Germinal center (tissue), 1 donor: ENCODE measurements at places on chromosomes 5 and 9.

- DNase-seq = no peak
These were observed 411.8 kb upstream of the CDH6 start for GRCh38 chr5:30781643-30782042.

- DNase-seq = no peak
These were observed 219.8 kb downstream of the ACTL7B start for GRCh38 chr9:108636013-108636412.

- no peak for DNase-seq
These were observed 679.8 kb downstream of the CETN3 start for GRCh38 chr5:89729623-89730301.

DNA sequence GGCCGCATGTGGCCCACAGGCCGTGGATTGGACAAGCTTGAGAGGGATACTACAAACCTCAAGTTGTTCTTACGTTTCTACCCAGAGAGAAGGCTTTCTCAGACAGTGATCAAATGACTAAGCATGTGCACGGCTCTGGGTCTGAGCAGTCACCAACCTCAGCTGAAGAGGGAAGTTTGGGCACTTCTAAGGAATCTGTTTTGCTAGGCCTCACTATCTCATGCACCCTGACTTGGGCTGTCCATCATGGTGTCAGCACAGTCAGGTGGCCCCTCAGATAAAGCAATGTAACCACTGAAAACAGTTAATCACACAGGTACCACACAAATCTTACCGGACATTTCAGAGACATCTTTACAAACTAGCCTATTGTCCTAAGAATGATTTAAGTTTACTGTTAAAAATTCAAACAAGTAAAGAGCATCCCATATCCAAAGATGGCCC, 24.6 kb downstream of the CSF2 start:
- DNase-seq = no peak

DNA sequence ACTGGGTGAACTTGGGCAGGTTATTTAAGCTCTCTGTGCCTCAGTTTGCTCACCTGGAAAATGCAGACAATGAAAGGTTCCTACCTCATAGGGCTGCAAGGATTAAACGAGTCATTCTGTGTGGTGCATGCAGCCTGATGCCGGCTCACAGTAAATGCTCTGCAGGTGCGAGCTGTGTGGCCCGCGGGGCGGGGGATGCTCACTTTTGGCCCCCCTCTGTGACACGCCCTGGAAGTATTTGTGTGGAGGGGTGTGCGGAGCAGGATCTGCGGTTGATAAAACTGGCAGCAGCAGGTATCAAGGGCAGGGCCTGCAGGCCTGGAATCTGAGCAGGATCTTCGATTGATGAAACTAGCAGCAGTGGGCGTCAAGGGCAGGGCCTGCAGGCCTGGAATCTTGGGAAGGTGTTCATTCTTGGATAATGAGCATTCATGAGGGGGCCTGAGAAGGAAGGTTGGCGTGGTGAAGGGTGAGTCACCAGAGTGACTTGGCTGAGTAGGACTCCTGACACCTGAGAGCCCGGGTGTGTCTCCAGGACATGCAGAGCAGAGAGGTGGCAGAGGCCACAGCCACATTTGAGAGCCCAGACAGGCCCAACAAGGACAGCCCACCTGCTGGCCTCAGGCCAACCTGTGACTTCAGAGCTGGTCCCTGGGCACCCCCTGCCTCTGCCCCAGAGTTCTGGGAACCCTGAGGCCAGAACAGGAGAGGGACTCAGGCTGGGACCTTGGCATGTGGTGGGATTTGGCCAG, 11.9 kb downstream of the UNC5A start:
- no peak for DNase-seq

- no peak for DNase-seq
These were observed 682.8 kb upstream of the WWC1 start for GRCh38 chr5:167608390-167609272.

- no peak for DNase-seq
These were observed 10.8 kb upstream of the DCP2 start for GRCh38 chr5:112965733-112966306.

DNA sequence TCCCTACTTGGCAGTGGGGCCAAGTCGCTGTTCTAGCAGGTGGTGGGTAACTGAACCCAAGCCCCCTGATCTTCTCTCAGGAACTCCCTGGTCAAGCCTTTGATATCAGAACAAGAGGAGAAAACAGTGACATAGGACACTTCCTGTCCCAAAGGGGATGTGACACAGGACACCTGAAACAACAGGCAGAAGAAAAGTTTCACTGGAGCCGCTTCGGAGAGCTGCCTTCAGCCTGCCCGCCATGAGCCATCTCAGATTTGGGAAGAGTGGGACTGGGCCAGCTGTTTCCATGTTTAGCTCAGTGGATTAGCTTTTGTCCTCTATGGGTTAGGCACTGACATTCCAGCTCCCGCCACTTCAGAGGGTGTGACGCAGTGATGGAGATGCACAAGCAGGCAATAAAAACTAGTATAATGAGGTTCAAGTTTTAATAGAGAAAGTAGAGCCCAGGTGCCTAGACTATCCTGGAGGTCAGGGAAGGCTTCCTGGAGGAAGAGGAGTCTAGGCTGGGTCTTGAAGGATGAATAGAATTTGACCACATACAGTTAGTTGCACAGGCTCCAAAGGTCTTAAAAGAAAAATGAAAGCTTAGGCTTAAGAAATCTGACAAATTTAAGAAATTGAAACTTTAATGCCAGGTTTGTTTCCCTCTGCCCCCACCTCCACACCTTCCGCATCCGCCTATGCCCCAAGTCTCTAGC, 104.1 kb upstream of the SPRY4 start:
- DNase-seq = no peak

DNA sequence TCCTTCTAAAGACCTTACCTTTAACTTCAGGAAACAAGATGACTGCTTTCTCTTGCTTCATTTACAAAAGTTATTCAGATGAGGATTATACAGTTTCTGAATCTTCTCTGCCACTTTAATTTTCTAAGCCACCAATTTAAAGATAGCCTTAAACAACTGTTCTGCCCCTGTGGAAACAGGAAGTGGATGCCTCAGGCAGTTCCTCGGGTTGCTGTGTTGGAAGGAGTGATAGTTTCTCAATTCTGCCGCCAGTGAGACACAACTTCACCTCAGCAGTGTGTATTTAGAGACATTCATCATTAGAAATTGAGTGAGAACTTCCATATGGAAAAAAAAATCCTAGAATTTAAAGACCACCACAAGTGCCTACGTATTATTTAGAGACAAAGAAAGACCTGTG, 475.1 kb upstream of the WWC1 start:
- DNase-seq = no peak

DNA sequence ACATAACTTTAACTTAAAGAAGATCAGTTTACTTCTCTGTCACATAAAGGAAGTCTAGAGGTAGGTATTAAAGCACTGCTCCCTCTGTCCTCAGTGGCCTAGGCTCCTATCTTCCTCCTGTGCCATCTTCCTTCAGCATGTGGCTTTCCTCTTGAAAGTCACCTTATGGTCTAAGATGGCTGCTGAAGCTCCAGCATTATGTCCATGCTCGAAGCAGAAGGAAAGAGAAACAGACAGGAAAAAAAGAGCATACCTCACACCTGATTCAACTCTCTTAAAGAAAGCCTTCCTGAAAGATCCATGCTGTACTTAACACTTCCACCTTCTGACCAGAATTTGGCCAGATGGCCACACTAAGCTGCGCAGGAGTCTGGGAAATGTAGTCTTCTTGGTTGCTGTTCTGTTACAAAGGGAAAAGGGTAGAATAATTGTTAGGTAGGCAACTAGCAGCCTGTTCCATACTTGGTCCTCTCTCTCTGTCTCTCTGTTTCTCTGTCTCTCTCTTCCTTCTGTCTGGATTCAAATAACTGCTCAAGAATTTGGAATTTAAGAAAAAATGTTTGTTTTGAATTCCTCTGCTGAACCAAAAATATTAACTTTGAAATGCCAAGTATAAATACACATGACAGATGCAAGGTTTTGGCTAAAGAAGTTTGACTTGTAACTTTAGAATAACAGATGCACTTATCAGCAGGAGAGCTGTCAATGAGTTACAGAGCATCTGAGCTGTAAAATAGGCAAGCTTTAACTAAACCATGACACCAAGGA, 16.0 kb downstream of the TMEM174 start:
- no peak for DNase-seq

DNA sequence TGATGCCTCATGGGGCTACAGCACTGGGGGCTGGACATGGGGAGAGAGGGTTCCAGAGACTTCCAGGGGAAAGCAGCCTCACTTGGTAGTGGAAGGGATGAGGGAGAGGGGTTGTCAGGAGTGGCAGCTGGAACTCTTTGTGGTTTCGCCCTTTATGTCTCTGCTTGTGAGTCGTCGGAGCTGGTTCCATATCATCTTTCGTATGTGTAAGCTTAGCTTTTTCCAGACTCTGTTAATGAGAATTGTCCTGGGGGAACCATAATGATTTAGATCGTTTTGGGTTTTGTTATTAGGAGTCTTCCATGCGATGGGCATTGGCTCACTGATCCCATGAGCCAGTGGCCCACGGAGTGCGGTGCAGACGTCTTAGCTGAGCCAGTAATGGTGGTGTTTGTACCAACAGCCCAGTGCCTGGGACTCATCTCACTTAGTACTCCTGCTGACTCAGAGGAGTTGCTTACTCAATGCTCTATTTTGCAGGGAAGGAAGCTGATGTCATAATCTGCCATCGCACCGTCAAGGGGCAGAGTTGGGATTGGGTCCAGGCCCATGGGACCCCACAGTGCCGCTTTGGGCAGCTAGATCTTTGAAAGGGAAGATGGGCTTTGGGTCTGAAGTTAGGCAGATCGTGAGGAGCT, 48.5 kb downstream of the NEK6 start:
- no peak for DNase-seq

- DNase-seq = peak; percentile 66
These were observed 593.9 kb upstream of the GRAMD2B start for GRCh38 chr5:125829349-125829748.

GRCh38 chr5:52783226-52783959, 4.3 kb upstream of the ITGA1 start:
- no peak for DNase-seq

- DNase-seq = no peak
These were observed 1.3 kb upstream of the SH3PXD2B start for GRCh38 chr5:172455511-172456061.

GRCh38 chr9:133948131-133948530, 44.0 kb downstream of the VAV2 start:
- no peak for DNase-seq

DNA sequence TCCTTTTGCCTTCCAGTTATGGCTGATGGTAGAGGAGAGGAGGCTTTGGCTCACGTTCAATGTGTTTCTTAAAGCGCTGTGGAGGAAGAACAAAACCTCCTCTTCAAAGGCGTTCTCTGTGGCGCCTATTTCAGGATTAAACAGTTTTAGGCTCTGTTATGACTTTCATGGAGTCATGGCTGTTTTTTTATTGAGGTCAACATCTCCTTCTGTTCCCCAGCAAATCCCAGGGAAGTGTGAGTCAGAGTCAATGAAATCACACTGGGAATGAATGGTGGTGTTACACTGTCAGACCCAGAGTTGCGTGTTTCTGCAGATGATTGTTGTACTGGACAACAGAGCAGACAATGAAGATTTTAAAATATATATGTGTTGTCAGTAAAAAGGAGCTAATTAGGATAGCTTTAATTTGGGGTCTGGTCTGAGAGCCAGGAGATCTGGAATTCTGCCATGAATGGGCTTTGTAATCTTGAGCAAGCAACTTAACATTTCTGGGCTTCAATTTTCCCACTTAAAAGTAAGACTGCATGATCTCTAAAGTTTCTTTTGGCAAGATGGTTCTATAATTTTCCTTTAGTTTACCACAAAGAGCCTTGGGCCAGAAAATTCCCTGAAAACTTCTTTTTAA, 240.7 kb downstream of the CSNK1G3 start:
- no peak for DNase-seq

DNA sequence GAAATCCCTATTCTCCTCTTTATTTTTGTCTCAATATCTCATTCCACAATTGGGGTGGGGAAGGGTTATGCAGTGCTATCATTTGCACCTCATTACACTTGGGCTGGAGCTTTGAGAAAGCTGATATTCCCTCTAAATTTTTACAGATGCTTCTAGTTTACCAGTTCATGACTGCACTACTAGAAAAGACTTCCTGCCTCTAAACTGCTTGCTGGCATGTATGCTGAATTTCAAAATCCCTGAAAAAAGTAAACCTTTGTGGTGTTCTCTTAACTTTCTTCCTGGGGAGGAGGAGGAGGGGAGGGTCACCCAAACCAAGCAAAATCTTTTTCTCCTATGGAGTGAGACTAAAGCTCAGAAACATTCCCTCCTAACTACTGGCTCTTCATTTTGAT, 45.1 kb downstream of the BNC2 start:
- DNase-seq = no peak

GRCh38 chr5:53073348-53073747, 36.2 kb downstream of the MOCS2 start:
- DNase-seq = no peak

DNA sequence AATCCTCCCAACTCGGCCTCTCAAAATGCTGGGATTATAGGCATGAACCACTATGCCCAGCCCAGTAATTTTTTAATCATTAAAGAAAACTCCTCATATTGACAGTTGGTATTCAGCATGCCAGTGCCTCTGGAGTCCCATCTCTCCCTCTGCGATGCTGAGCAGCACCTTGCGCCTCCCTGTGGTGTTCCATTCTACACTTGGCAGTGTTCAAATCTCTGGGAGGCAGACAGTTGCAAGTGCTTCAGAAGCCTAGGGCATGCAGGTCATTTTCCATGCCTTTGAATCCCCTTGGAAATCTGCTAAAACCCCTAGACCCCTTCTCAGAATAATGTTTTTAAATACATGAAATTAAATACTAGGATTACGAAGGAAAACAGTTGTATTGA, 41.3 kb downstream of the GARNL3 start:
- DNase-seq = no peak

DNA sequence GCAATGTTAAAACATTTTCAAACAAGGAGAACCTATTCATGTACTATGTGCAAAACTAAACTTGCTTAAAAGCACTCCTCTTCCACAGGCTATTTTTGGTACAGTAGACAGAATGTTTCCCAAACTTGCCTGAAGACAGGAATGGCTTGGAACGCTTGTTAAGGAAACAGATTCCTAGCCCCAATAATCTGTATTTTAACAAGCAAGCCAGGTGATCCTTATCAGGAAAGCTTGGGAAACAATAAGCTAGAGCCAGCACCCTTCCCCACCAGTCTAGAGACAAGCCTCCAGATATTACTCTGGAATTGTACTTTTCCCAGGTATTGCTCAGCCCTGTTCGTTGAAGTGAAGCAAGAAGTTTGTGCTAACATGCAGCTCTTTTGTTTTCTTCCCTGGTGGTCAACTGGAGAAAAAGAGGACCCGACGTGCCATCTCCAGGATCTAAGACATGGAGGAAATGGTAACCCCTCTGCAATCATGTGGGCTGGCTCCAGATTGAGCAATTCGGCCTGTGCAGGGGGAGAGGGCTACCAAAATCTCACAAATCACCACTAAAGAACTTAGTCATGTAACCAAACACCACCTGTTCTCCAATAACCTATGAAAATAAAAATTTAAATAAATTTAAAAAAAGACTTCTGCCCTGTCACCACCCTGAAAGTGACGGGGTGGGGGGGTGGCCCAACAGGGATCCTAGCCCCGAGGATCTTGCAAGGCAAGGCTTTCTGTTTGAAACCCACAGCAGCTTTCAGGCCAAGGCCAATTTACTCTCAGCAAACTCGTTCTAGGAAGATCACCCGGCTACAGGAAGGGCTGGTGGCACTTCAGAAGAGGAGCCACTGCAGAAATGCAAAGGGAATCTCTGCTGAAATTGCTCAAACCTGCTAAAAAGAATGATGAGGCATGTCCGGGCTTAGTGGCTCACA, 48.6 kb downstream of the SHB start:
- DNase-seq = no peak

GRCh38 chr5:34929720-34930461, 532 bp downstream of the DNAJC21 start:
- DNase-seq = peak; percentile 75

GRCh38 chr5:171270136-171270535, 38.9 kb upstream of the TLX3 start:
- no peak for DNase-seq
